ENCODE measurements at places on chromosomes 2 and 18.

DNA sequence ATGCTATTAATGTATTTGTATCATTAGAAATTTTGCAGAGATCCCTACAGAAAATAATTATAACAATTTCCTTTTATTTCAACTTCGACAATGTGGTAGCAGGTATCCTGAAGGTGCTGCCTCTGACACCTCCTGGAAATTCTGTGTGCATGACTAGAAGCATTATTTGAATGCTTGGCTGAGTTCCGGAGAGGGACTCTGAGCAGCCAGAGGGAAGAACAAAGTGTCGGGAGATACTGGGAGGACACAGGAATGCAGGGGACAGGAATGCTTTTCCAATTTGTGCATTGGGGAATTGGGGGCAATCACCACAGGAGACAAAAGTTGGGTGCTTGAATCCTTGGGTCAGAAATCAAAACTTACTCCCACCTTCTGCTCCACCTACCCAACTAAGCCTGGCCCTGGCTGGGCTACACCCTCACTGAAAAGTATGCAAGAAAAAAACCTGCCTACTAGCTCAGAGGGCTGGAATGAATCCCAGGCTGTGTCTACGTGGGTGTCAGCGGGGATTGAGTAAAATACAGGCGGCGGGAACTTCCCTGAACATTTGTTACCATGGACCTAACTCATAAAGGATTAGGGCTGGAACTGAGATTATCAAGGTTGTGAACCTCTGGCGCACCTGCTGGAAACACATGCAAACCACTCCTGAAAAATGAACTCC, 299.3 kb downstream of the SOX11 start:
- DNase-seq: no peak

DNA sequence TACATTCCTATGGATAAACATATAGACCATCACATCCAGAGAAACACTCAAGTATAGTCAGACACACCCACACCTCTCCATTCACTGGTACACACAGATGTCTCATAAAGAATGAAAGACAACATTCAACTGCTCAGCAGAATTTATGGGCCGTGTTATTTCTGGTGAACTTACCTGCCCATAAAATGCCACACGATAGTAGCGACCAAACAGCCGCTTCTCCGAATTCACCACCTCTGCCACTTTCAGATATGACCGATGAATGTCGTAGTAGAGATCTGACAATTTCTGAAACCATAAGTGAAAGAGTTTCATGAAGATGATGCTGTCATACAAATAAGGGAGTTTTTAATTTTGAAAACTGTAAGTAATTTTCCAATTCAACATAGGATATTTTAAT, 70.7 kb upstream of the CCDC195 start:
- no peak for DNase-seq

GRCh38 chr2:67215214-67216055, 181.7 kb upstream of the ETAA1 start:
- no peak for DNase-seq

GRCh38 chr2:65366595-65367125, 65.7 kb downstream of the SPRED2 start:
- no peak for DNase-seq

DNA sequence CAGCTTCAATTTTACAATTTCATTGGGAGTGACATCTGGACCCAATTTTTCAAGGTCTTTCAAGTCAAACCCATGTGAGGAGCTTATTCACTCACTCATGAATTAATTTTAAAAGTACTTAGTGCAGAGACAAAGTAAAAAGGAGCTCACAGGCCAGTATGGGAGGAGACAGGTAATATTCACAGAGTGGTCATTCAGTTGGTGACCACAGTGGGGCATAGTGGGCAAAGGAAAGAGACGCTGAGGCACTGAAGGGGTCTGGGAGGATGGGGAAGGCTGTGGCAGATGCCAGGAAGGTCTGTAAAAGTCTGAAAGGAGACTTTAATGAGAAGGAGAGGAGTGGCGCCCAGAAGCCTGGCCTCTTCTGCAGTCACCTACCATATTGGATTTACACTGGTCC, 76.0 kb downstream of the CD8B2 start:
- no peak for DNase-seq

- DNase-seq: no peak
Measured at GRCh38 chr2:3572620-3573019, 2.4 kb upstream of the RPS7 start.

DNA sequence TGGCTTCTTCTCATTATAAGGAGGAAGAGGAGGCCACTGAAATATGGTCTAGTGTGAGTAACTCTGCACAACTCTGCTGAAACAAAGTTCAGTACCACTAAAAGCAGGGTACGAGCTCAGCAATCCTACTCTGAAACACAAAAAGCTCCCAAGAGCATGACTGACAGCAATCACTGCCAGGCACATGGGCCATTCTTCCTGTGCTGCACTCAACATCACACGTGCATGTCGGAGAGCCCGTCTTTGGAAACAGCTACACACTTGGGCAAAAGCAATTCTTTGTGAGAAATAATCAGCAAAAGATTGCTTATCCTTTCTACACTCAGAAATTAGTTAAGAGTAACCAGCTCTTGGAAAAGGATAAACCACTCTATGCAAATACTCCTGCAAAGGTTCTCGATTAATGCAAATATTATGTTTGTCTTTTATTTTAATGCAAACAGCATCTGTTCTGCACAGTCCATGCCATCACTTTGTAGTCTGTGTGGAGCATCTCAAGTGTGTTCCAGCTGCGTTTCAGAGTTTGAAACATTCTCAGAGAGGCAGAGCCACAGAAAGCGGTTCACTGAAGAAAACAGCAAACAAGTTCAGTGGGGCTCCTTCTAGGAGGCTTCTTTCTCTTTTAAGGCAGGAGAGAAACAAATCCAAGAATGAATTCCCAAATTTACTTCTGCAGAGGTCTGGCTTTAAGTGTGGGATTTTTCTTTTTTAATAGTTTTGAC, 145.0 kb downstream of the HDAC4 start:
- DNase-seq: no peak

DNA sequence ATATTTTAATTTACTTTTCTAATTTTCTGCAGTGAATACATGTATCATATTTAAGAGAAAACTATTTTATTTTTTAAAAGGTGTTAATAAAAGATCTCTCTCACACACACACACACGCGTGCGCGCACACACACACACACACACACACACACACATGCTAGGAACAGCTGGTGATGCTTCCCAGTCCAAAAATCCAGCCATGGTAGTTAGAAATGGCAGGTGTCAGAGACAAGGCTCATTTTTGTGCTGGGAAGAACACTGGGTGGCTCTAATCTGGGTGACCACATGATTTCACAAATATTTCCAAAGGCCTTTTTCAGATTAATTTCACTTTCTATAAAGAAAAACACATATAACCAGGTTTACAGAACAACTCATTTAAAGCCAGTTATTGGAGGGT, 104.5 kb upstream of the NCK2 start:
- no peak for DNase-seq

DNA sequence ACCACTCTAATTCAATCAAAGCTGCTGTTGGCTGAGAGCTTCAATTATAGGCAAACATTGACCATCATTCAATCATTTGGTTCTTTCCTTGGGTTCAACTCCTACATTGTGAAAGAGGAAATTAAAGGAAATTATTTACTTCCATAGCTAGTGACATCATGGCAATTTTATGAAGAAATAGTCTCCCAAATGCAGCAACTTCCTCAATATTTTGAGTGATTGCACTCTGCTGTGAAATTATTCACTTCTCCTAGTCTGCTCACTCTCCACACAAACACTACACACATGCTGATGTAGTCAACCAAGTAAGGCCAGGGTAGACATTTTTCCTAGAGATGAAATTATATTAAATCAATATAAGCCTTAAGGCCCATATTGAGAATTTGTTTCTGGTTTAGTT, 86.7 kb upstream of the NCKAP5 start:
- DNase-seq: no peak

GRCh38 chr2:229118336-229118735, 152.8 kb downstream of the PID1 start:
- DNase-seq: no peak

- no peak for DNase-seq
Measured at GRCh38 chr2:111205774-111206173, 85.1 kb downstream of the BCL2L11 start.

GRCh38 chr2:17164550-17164949, 353.7 kb downstream of the RAD51AP2 start:
- DNase-seq: no peak

GRCh38 chr2:159562248-159562647, 54.1 kb downstream of the BAZ2B start:
- no peak for DNase-seq

- DNase-seq: no peak
Measured at GRCh38 chr2:26621469-26622199, 19.5 kb downstream of the CIB4 start.

DNA sequence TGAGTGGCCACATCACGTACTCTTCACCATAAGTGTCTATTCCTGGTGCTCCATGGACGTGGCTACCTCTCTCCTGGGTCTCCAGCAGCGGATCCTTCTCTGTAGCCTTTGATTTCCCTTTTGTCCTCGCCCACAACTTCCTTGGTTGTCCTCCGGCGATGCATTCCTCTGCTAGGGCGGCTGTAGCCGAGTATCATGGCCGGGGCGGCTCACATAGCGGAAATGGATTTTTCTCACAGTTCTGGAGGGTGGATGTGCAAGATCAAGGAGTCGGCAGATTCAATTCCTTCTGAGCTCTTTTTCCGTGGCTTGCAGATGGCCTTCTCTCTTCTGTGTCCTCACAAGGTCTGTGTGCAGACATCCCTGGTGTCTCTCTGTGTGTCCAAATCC, 35.7 kb downstream of the ACKR3 start:
- no peak for DNase-seq

DNA sequence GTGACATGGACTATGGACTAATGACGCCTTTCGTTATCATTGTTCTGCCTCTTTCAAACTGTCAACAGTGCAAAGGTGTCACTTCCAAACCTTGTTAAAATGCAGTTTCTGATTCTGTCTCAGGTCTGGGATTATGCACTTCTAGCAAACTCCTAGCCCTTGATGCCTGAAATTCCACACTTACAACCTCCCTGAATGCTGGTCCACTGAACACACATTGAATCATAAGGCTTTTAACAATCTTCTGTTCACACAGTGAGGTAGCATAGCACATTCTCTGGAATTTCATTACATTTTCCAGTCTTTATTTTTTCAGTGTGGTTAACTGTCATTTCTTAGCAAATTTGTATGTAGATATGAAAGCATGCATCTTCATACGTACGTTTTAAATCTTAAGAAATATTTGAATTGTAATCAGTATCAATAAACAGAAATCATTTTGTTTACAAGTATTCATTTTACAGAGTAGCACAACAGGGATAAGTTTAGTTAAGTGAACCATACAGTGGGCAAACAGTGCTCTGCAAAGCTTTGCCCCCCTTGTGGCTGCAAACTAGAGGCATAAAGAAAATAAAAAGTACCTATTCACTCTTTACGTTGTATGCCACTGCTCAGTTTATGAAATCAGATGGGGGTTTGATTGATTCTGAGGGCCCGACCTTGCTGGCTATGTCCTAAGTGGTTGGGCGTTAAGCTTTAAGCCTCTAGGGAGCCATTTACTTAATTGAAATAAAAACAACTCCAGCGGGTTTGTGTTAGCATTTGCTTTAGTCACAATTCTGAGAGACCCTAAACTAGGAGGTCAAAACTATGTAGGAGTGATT, 250.8 kb downstream of the LRRTM1 start:
- no peak for DNase-seq

- DNase-seq: no peak
Measured at GRCh38 chr18:41021089-41021488, 933.9 kb upstream of the PIK3C3 start.

- DNase-seq: no peak
Measured at GRCh38 chr2:106098081-106098480, 96.0 kb downstream of the UXS1 start.

All from cerebellar nuclear complex (tissue), 1 donor.